ENCODE measurements at places on chromosomes 2 and 18. TPM values are rescaled to one million over a fixed set of nuclear protein-coding genes. Genes with fewer than 3 reads are reported as not detected.

Gene RAMP1
- total RNA-seq, result 0.91 TPM

GRCh38 chr18:43393174-43393573 is 115.9 kb upstream of the SYT4 start:
- H3K36me3 ChIP-seq, result no peaks in the 10 kb centered on the region
- no peaks in the 10 kb centered on the region for H3K4me1 ChIP-seq
- DNase-seq, result no peak
- H3K27ac ChIP-seq, result no peak overlapping the region
- H3K27me3 ChIP-seq, result no peaks in the 10 kb centered on the region

Gene IL1F10
- not detected for total RNA-seq

DNA sequence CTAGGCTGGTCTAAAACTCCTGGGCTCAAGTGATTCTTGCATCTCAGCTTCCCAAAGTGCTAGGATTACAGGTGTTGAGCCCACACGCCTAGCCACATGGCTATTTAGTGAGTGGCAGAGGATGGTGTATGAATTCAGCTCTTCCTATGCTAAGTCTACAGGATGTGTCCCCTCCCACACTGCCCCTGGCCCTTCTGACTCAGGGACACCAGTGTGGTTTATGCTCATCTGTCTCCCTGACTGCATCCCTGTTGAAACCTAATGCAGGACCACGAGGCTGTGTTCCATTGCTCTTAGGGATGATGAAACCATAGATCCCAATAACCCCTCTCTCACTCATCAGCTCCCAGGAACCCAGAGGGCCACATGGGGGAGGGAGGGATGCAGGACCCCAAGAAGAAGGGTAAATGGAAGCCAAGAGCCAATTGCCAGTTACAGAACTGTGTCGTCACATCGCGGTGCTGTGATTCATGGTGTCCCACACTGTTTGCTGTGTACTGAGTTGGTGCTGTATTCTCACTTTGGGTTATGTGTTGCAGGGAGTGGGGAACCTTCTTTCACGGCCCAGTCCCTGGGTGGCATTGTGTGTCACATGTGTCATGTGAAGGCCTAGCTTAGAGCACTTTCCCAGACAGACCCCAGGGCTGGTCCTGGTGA is 102.9 kb upstream of the HAAO start:
- no peak overlapping the region for H3K4me3 ChIP-seq
- H3K36me3 ChIP-seq, result no peaks in the 10 kb centered on the region
- no peak overlapping the region for H3K27ac ChIP-seq
- peaks cover 2% of the 10 kb centered on the region for H3K4me1 ChIP-seq
